ENCODE measurements at places on chromosomes 6 and 20. TPM values are rescaled to one million over a fixed set of nuclear protein-coding genes. Genes with fewer than 3 reads are reported as not detected.

Gene TREM1
- not detected for total RNA-seq

Gene B3GAT2
- total RNA-seq = not detected

DNA sequence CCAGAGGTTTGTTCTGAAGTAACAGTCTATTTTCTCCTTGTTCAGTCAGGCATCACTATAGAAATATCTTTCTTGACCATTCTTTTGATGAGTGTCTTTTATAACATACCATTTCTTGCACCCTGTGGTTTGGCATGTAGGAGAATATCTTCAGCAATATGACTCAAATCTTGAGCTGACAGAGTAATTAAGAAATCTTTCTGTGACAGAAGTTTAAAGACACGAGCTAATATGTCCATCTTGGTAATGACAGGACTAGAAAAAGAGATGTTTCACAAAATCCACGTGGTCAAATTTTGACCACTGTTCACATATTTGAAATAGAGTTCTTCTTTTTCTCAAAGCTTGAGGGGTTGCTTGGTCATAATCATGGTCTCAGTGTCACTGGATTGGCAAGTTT is 149.9 kb downstream of the MYB start:
- no peak for DNase-seq

- DNase-seq = no peak
Measured at GRCh38 chr6:114592506-114592905, 249.7 kb upstream of the HS3ST5 start.

DNA sequence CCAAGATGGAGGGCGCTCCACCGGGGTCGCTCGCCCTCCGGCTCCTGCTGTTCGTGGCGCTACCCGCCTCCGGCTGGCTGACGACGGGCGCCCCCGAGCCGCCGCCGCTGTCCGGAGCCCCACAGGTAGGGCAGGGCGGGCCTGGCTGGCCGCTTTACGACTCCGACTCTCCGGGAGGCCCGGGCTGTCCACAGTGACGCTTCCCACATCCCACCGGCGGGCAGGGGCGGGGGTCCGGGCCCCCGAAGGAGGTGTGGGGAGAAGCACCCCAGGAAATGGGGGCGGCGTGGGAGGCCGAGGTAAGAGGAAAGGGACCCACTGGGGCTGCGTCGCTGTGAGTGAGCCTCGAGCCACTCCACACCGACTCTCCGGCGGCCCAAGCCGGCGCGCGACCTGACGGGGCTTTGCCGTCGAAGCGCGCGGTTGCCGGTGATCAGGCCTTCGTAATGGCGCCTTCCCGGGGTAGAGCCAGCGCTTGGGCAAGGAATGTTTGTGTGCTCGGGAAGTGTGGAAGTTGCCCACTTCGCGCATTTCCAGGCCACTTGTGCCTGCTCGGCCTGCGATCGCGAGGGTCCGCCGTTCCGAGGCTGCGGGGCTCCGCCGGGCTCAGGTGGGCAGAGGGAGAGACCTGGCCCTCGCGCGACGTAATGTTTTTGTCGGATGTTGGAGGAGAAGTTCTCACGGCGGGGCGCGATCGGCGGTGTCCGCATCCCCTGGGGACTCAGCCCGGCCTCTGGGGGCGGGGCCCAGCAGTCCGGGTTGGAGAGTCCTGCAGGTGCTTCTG is 427 bp downstream of the GINM1 start:
- peak; percentile 52 for DNase-seq
